ENCODE measurements at places on chromosomes 11 and 22.

GRCh38 chr22:46421267-46421666, 85.8 kb downstream of the TRMU start:
- no peak for DNase-seq

DNA sequence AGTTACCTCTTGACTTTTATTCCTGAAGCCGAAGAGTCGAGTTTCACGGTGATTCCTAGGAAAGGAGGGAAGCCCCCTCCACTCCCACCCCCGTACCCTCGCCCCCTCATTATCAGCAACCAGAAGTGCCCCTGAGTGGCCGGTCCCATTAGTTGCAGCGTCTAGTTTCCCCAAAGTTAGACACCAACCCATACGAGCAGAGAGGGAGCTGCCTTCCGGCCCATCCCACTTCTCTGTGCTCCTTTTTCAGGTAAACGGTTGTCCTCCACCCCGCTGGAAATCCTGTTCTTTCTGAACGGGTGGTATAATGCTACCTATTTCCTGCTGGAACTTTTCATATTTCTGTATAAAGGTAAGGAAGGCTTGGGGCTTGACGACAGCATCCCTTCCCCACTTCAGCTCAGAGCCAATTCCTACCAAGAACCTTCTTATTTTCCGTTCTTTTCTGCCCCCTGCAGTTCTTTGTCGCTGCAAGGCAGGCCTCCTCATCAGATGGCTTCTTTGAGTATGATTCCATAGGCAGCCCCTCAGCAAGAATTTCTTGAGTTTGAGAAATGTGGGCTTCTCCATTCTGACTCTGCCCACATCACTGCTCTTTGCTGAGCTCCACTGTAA, 701 bp downstream of the TMEM216 start:
- DNase-seq, result peak; percentile 53

GRCh38 chr11:130760515-130761125, 155.7 kb downstream of the SNX19 start:
- DNase-seq, result no peak

DNA sequence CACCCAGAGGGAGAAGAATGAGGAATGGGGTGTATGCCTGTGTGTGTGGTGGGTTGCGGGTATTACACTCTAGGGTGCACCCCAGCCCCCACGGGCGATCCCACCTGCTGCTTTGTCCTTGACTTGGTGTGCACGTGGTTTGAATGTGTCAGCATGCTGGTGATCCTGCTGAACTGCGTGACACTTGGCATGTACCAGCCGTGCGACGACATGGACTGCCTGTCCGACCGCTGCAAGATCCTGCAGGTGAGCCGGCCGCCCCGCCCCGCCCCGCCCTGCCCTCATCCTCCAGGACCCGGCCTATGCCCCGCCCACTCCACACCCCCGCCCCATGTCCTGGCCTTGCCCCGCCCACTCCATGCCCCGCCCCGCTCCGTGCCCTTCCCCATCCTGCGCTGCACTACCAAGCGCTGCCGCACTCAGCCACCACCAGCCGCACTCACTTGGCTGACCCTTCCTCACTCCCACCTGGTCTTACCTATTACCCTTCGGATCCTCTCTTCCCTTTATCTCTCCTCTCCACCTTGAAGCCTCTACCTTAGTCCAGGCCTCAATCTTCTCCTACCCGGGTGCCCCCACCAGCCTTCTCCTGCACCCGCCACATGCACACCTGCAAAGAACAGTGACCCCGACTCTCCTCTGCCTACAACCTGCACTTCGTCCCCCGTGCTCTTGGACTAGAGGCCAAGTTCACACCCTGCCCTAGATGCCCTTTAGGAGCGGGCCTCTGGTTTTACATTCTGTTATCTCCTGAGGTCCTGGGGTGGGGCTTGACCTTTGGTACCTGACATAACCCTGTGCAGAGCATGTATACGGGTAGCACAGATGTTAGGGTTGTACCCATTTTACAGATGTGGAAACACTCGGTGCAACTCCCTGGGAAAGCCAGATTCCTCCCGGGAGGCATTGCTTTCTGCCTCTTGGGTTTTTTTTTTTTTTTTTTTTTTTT, 27.7 kb downstream of the CACNA1I start:
- no peak for DNase-seq

DNA sequence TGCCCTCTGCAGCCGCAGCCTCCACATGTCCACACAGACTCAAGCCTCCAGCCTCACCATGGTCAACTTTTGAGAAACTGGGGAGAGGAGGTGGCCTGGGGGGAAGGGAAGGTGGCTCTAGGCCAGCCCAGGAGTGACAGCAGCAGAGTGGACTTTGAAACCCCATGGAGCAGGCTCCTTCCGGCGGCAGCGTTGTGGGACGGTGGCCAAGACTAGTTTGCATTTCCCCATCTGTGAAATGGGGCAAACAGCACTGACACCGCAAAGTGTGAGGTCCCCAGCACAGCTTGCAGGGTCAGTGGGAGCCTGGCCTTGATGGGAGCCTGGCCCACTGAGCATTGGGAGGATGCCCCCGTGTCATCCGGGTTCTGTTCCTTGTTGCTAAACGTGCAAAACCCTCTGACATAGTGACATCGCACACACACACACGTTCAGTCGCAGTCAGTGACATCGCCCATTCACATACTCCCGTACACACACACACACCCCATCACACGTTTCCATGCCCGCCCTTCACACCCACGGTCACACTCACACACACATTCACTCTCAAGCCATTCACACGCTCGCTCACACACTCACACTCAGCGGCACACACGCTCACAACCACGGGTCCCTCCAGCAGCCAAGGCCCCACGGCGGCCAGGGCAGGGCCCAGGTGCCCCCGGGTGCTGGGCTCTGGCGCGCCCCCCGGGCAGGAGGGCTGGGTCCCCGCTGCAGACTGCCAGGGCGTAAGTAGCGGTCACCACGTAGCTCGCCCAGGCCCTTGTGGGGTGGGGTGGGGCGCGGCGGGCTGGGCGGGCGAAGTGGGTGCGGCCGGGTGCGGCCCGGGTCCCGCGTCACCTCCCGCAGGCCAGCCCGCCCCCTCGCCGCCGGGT, 585 bp downstream of the CYB5R3 start:
- DNase-seq, result no peak

- no peak for DNase-seq
Measured at GRCh38 chr22:30104501-30105156, 24.4 kb downstream of the HORMAD2 start.

DNA sequence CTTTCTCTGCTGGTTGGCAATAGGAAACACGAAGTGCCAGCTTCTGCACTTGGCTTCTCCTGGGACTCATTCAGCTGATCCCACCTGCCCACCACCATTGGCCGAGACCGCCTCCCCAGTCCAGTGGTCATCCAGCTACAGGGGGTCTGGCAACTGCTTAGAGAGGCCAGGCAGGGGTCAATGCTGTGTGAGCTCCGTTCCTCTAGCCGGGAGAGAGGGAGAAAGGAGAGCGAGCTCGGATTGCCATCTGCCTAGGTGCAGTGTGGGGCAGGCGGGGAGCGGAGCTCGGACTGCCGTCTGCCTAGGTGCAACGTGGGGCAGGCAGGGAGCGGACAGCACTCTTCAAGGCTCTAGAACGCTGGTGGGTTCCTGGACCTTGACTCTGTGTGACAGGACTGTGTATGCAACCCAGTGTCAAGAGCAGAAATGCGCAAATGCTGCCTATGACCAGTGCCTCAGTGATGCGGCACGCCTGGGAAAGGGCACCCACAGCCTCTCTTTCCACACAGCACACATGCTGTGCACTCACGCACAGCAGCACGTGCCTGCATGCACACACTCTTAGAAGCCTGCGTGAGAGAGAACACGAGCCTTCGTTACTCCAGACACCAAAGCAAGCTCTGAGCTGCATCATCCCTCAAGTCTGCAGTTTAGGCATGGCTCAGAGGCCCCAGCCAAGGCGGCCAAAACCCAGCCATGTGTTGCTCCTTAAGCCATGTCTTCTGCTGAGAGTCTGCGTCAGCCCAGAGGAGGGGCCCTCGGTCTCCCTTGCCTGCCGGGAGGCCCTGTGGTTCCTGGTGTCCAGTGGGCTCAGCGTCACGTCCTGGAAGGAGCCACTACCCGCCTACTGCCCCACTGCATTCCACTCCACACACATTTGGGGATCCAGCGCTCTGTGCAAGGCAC, 26.8 kb upstream of the JAM3 start:
- no peak for DNase-seq

GRCh38 chr22:31235081-31235480, 23.0 kb downstream of the LIMK2 start:
- DNase-seq, result no peak

DNA sequence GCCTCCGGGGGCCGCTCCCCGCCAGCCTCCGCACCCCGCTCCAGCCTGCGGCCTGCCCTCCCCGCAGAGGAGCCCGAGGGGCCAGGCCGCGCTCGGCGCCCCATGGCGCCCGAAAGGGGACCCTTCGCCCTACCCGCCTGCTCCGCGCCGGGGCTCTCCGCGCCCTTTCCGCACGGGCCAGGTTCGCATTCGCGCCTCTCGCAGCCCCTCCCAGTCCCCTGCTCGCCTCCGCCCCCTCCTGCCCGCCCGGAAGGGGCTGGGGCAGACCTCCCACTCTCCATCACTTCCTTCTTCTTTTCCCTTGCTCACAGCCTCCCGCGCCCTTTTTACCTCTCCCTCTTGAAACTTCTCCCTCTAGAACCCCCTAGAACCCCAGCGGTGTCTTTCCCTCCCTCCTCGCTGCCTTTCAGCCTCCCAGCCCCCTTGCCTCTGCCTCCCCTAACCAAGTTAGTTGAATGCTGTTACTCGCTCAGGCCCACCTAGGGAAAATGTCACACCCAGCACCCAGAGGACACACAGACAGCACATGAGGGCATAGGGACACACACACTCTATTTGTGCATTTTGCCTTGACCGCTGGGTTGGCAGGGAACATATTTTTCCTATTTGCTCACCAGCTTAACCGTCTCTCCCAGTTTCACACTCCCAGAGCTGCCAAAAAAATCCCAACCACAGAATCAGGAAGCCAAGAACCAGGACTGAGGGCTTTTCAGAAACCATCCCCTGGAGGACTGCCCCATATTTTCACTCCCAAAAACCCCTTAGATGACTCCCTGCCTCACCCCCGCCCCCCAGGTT, at the start of gene SLC43A3:
Gene SLC43A3 (minus strand): TSS at position 193 of the 798 bp plus-strand sequence. CDS start 949 bp downstream, outside the sequence.
- DNase-seq, result peak; percentile 88

GRCh38 chr11:9047964-9048523, 43.4 kb downstream of the SCUBE2 start:
- peak; percentile 64 for DNase-seq

- DNase-seq, result no peak
Measured at GRCh38 chr22:48734961-48735360, 1092.7 kb downstream of the BRD1 start.

GRCh38 chr22:17479135-17479534, 84.2 kb upstream of the SLC25A18 start:
- DNase-seq, result no peak

- DNase-seq, result no peak
Measured at GRCh38 chr11:94862926-94863880, 95.0 kb downstream of the AMOTL1 start.

- no peak for DNase-seq
Measured at GRCh38 chr22:19422440-19423301, 8.9 kb downstream of the HIRA start.

DNA sequence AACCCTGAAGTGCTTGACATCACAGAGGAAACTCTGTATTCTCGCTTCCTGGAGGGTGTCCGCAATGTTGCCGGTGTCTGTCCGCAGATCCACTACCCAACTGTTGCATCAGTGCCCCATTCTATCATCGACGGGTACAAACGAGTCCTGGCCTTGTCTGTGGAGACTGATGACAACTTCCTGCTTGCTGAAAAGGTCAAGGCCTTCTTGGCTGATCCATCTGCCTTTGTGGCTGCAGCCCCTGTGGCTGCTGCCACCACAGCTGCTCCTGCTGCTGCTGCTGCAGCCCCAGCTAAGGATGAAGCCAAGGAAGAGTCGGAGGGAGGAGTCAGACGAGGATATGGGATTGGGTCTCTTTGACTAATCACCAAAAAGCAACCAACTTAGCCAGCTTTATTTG, 42.9 kb upstream of the DAGLA start:
- no peak for DNase-seq

GRCh38 chr11:92129811-92130210, 94.8 kb upstream of the FAT3 start:
- no peak for DNase-seq

DNA sequence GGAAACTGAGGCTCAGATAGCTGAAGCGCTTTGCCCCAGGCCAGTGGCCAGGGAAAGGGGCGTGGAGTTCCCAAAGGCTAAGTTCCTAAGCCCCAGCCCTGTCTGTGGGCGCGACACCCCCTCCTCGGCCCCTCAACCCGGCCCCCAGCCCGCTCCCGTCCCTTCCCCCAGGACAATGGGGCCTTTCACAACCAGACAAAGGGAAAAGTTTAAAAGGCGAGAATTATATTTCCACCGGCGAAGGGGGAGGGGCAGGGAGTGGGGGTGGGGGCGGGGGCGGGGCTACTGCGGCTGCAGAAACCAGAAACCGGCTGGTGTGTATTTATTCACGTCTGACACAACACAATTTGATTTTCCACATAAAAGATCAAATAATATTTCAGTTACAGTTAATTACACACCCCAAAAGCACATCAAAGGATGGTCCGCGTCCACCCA, 192.1 kb downstream of the MN1 start:
- no peak for DNase-seq

DNA sequence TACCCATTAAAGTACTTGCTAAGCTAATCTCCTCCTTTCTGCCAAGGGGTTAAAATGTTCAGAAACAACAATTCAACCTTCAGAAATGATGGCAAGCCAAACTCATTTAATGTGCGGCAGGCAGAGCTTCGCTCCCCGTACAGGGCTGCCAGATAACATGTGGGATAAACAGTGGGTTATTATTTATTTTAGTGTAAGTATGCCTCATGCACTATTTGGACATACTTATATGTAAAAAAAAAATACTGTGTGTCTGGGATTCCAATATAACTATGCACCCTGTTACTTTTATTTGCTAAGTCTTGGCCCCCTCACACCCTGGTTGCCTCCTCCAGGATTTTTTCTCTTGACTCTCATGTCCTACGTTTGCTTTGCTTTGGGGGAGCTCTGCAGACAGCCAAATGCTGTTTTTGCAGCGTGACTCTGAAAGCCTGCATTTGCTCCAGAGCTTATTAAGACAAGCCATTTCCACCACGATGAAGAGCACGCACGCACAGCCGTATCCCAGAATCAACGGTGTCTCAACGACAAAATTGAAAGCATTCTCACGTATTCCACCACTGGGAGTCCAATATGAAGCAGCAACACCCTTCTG, 86.5 kb upstream of the SHANK2 start:
- DNase-seq, result no peak

DNA sequence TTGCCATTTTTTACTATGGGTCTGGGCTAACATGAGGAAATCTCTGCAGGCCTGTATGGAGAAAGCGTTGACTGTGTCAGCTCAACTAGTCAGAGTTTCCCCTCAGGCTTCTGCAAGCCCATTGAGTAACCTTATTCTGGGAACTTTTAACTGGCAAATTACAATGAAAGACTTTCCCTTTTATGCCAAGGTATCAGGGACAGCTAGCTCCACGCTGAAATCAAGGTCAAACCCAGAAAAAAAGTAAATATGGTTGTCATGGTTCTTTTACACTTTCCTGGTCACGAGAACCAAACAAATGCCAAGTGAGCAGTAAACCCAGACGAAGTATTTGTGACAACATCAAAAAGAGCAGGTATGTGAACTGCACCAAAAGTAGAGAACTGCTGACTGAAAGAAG, 13.8 kb downstream of the OSBP start:
- DNase-seq, result no peak

GRCh38 chr22:31077681-31078080, 3.4 kb upstream of the SMTN start:
- no peak for DNase-seq
